Stimulated activated CD8-positive, alpha-beta memory T cell treated with anti-CD3 and anti-CD28 coated beads, Interleukin-12 subunit alpha, Interleukin-12 subunit beta, amount 100 ng/mL, for 1 hour (primary cell): ENCODE measurements at places on chromosomes 12 and 14.

- no peak for DNase-seq
These were observed 153.6 kb upstream of the FKBP4 start for GRCh38 chr12:2641207-2641606.

GRCh38 chr12:22473212-22473611 is 71.1 kb downstream of the C2CD5 start:
- no peak for DNase-seq

GRCh38 chr14:23078692-23079116 is 16.2 kb downstream of the ACIN1 start:
- no peak for DNase-seq

GRCh38 chr12:118456741-118457140 is 80.4 kb downstream of the SUDS3 start:
- no peak for DNase-seq

GRCh38 chr12:65948320-65949008 is 124.2 kb downstream of the HMGA2 start:
- DNase-seq = no peak

- DNase-seq = no peak
These were observed 3.9 kb downstream of the LRCOL1 start for GRCh38 chr12:132606466-132606865.

DNA sequence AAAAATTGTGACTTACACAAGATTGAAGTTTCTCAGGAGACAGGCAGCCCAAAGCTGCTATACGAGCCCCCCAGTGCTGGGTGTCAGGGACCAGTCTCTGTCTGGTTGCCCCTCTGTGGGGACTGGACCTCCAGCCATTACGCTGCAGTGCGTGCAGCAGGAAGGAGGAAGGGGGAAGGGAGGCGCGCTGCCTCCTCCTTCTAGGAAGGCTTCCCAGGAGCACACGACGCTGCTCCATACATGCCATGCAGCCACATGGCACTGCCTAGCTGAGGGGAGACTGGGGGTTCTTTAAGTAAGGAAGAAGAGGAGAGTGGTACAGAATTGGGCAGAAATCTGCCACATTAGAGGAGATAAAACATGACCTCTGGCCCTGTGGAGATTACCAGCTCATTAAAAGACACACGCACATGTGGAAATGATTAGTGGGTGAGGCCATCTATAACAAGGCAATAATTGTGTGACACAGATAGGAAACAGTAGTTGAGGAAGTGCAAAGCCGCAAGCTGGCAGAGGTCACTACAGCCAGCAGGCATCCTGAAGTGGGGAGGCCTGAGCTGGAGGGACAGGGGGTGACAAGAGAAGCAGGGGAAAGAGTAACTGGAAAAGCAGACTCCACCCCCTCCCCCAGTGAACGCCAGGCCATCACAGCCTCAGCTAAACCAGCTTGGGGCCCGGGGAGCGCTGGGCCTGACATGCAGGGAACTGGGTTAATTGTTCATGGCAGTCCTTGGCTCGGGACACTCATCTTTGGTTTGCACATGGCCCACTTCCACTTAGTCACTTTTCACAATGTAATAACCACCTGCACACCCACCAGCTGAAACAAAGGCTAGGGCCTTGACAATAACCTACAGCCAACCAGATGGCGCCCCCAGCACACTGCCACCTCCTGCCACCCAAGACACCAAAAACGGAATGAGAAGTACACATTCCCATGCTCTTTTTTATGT is 39.6 kb downstream of the CCDC88C start:
- DNase-seq = no peak

DNA sequence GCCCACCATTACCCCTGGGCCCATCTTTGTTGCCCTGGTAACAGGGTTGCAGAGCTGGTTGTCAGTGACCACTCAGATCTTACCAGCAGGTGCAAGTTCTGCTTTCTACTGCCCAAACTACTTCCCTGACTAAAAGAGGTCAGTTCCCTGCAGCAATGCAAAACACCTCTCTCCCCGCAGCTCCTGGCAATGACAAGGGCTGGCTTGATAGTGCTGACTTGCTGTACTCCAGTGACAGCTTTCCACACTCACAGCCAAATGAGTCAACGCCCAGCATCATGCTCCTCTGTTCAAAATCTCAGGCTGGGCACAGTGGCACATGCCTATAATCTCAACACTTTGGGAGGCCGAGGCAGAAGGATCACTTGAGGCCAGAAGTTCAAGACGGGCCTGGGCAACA is 90.6 kb downstream of the CIT start:
- DNase-seq = no peak

GRCh38 chr12:51345681-51346080 is 798 bp downstream of the CELA1 start:
- no peak for DNase-seq

DNA sequence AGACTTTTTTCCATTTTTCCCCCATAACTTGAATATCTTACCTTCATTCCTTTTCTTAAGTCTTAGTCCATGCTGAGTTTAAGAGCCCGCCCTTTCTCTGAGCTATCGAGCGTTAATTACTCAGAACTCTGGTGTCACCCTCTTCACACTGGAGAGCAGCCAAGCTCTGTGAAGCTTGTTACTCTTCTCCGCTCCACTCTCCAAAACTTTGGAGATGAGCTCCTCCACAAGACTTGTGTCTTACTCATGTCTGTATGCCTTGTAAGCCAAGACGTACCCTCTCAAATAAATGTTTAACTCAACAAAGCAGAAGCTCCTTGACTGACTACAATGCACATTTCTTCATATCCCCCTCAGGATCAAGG is 54.7 kb downstream of the DICER1 start:
- DNase-seq = no peak

- DNase-seq = peak; percentile 77
These were observed 1.4 kb upstream of the ZFP36L1 start for GRCh38 chr14:68794130-68794850.

GRCh38 chr12:93413064-93413463 is 28.7 kb downstream of the UBE2N start:
- DNase-seq = no peak

DNA sequence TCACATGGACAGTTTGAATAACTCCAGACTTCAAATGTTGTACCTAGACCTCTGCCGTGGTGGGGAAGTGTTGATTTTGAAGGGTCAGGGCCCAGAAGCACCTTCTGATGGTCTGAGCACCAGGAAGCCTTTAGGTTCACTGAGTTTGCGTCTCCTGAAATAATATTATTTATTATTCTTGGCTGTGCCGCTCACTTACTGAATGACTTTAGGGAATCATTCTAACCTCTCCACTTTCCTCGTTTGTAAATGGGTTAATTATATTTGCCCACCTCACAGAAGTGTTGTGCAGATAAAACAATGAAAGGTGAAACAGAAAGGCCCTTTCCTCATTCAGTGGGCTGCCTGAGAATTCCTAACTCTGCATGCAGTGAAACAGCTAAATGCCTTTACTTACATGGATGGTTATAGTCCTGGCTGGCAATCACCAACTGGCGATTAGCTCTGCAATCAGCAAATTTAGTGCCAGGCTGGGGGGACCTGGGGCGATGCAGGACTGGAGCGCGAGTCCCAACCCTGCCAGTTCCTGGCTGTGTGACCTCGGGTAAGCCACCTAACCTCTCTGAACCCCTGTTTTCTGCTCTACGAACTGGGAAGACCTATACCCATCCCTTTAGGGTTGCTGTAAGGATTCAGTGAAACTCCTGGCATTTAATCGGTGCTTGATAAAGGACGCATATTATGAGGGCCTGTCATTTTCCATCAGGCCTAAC is 57.5 kb downstream of the MAP1LC3B2 start:
- no peak for DNase-seq

DNA sequence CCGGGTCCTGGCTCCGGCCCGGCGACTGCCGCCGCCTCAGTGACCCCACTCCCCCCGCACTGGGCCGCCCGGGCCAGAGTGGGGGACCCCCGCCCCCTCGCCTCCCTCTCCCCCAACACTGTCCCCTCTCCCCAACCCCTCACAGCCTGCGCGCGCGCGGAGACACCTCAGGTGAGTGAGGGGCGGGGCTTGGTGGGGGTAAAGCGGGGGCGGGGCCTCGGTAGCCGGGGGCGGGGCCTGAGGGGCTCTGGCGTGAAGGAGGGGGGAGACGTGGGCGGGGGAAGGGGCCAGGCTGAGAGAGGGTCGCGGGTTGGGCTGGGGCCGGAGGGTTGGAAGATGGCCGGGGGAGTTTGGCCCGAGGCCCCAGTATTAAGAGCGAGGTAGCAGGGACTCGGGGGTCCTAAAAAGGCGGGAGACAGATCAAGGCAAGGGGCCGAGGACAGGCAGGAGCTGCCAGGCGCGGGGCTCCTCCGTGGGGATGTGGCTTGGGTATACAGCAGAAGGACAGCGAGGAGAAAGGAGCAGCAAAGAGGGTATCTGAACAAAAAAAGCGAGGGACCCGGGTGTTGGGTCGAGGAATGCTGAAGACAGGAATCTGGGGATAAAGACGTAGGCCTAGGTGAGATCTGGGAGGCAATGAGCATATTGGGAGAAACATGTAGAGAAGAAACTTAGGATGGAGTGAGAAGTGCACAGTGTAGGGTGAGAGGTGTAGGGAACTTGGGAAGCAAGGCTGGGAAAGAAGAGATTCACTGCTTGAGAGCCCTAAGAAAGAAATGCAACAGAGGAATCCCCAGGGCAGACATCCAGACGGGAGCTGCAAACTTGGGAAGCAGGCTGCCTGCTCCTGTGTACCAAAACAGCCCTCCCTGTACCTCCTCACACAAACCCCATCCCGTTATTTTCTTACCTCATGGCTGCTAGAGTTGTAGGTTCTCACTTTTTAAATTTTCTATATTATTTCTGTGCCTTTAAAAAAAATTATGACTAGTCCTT is 10.8 kb downstream of the SUOX start:
- peak; percentile 59 for DNase-seq

DNA sequence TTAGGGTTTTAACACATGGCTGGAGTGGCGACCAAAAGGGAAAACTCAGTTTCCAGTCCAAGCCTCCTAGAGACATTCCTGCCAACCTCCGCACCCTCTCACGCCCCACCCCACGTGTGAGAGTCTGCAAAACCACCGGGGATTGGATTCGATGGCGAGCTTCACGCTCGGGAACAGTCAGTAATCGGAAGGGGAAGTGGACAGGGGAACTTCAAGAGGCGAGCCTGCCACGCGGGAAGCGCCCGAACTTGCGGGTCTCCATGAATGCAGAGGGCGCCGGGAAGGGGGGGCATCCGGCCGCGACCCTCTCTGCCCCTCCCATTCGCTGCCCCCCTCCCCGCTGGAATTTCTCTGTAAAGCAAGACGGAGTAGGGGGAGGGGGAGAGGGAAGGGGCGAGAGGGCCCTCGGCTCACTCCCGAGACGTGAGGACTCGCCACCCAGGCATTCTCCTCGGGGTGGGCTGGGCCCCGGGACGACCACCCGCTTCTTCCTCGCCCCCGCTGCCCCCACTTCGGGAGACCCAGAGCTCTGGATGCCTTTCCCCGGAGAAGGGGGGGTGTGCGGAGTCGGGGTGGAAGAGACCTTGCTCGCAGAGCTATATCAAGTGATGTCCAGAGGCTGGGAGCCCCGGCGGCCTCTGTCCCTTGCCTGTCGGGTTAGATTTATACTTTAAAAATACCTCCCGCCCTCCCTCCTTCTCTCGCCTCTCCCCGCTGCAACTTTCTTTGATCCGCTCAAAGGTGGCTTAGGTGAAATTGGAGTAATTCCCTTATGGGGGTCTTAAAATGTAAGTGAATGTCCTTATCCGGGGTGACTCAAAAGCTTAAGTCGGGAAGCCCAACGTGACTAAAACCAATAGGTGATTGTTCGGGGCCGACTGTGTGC is 2.5 kb upstream of the CCND2 start:
- DNase-seq = no peak

- no peak for DNase-seq
These were observed 37.7 kb downstream of the LRRC74A start for GRCh38 chr14:76863724-76864407.

GRCh38 chr14:66624336-66624937 is 116.5 kb downstream of the GPHN start:
- no peak for DNase-seq

GRCh38 chr14:29836395-29836794 is 91.3 kb downstream of the PRKD1 start:
- DNase-seq = no peak

GRCh38 chr12:69241438-69242092 is 2.2 kb downstream of the CPSF6 start:
- no peak for DNase-seq

DNA sequence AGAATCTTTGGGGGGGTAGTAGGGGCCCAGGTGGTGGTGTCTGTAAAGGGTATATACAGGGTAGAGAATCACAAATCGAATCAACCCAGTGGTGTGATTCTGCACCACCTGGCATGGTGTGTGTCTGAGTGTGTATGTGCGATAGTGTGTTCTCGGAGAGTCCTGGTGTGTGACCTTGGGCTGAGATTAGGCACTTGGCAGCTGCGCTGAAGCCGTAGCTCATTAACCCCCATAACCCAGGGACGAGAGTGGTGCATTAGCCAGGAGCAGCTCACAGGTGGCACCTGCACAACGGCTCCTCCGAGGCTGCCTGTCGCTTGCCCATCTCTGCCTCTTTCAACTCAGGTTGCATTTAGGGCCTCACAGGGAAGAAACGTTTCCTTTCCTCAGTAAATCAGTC is 15.6 kb upstream of the TESC start:
- DNase-seq = no peak

DNA sequence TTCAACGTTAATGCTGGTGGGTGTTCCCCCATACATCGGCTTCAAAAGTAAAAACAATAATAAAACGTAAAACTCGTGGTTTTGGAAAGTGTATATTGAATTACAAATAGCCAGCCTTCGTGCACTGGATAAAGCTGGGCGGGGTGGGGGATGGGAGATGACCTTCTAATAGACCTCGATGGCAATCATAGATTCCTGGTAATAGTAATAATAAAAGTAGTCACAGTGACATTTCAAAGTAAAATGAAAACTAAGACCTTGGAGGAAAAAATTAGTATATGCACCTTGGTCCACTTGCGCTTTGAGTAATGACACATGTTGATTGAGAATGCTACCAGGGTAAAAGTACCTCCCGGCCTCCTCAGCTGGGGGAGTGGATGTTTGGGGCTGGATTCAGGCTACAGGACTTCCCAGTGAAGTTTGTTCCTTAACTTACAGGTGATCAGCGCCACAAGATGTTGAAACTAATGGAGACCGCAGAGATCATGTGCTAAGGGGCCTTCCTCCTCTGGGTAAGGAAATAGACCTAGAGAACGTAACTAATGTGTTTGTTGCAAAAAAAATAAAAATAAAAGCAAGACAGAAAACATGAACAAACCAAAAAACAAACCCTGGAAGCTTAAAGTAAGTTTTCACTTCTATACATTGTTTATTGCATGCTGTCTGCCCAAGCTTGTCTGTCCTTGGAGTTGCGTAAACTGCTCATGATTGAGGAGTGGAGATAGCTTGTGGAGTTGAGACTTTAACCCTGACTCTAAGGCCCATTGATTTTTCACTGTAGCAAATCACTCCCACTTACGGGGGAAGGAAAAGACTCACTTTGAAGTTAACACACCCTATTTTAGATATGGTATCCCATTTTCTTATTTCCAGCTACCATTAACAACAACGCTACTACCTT is 907 bp upstream of the LRIG3 start:
- DNase-seq = no peak

DNA sequence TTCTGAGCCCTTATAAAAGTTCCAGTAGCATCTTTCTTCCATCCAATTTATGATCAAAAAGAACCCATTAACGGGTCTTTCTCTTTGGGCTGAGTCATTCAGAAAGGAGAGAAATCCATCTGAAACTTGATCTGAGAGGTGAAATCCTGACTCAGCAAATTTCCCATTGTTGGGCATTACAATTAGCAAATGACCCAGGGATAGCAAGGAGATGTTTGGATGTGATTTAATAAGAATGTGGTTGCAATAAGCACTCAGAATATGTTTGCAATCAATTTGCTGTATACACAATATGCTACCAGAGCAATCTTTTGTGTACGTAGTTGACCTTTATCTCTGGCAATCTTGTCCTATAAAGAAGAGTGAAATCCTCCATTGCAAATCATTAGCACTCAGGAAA is 122.7 kb downstream of the CCDC60 start:
- no peak for DNase-seq
